ENCODE measurements at places on chromosomes 16 and 17. TPM values are rescaled to one million over a fixed set of nuclear protein-coding genes. Genes with fewer than 3 reads are reported as not detected.

DNA sequence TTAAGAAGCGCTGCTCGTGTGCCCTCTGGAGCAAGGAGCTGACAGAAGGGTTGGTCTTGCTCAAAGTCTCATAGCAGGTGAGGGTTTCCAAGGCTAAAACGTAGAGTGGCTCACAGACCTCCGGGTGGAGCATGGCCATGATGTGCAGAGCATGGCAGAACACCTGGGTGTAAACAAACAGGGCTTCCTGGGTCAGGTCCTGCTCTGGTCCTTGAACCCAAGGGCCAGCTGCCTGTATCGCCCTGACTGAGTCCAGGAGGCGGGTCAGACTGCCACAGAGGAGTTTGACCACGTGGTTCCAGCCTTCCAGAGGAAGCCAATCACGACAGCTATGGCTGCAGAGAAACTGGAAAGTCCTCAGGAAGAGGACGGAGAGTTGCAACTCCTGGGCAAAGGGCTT, 7.1 kb downstream of the GEMIN4 start:
- DNase-seq = no peak

DNA sequence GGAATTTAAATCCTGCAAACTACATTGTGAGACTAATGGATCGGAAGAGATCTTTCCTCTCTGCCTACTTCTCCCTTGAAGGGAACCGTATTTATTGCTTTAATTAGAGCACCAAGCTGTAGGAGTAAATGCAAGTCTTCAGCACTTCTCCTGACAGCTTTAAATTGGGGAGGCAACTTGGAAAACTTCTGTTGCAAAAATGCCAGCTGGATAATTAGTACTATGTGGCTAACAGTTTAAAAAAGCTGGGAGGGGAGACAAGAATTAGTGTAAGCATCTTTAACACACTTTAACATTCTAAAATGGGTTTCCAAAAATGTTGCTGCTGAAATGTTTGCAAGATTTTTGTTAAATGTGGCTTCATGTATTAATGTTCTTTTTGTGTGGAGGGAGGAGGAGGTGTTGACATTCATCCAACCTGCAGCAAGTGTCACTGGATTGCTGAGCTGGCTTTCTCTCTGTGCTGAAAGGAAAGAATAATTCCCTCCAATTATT, 108.5 kb downstream of the PCTP start:
- no peak for DNase-seq

DNA sequence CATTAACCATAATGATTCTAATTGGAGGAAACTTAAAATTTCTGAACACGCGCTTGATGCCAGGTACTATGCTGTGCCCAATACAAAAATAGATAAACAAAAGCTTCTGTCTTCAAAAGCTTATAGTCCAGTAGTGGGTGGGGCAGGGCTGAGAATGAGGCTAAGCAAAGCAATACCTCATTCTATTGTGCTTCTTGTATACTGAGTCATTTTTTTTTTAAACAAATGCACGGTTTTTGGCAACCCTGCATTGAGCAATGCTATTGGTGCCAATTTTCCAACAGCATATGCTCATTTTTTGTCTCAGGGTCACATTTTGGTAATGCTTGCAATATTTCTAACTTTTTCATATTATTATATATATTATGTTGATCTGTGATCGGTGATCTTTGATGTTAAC, 34.7 kb upstream of the HNF1B start:
- no peak for DNase-seq

Gene OR3A1
- total RNA-seq = 0.81 TPM

Gene HYDIN
- total RNA-seq = 6.2 TPM

Gene TUBB3
- 9.5 TPM for total RNA-seq

DNA sequence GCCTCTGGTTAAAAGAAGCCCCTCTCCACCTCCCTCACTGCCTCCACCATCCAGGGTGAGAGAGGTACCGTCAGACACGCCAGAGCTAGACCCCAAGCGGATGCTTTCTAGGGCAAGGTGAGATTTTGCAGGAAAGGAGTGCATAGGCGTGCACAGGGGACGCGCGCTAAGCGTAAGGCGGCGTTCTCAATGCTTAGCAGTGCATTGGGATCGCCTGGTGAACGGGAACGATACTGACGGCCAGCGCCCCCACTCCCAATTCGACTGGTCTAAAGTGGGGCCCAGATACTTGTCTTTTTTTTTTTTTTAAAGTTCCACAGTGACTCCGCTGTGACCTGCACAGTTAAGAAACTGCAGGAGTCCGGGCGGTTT, 57.9 kb upstream of the CREBBP start:
- DNase-seq = no peak

GRCh38 chr16:85759631-85760419, 8.9 kb upstream of the C16orf74 start:
- DNase-seq = no peak

DNA sequence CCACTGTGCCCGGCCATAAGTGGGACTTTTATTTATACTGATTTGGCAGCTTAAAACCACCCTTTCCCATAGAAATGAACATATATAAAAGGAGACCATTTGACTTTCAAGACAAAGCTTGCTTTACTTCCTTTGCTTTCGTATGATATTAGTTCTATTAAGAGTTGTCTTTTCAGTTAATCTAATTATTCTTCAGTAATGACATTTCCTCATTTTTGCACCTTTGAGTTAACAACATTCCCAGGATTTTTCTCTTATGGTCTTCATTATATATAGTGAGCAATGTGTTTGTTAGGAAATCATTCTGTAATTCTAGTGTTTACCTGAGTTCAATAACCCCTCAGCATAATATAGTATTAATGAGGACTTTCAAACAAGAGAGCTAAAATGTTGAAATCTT, 173.8 kb downstream of the MAP2K6 start:
- no peak for DNase-seq

Gene FOXO3B
- total RNA-seq = 7.9 TPM

DNA sequence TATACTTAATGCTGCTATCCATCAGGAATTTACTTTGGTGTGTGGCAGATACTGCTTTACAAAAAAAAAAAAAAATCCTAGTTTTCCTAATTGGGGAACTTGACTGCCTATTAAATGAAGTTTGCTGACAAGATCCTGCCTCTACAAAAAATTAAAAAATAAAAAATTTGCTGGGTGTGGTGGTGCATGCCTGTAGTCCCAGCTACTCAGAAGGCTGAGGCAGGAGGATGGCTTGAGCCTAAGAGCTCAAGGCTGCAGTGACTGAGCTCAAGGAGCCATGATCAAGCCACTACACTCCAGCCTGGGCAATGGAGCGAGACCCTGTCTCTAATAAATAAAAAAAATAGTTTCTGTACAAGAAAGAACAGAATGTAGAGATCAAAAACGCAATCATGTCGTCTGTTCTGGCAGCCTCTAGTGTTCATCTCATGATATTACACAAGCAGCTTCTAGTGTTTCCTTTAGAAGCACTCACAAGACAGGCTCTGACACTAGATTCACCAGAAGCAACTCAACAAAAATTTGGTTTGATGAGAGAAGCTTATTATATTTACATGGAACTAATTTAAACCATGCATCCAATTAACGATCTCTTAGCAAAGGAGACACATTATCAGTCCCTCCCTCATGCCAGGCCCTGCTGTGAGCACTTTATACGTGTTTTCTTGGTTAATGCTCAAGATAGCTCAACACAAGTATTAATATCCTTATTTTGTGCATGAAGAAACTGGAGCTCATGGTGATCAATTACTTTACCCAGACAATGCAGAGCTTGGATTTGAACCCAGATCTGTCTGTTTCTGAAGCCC, 6.8 kb upstream of the KRTAP17-1 start:
- no peak for DNase-seq

DNA sequence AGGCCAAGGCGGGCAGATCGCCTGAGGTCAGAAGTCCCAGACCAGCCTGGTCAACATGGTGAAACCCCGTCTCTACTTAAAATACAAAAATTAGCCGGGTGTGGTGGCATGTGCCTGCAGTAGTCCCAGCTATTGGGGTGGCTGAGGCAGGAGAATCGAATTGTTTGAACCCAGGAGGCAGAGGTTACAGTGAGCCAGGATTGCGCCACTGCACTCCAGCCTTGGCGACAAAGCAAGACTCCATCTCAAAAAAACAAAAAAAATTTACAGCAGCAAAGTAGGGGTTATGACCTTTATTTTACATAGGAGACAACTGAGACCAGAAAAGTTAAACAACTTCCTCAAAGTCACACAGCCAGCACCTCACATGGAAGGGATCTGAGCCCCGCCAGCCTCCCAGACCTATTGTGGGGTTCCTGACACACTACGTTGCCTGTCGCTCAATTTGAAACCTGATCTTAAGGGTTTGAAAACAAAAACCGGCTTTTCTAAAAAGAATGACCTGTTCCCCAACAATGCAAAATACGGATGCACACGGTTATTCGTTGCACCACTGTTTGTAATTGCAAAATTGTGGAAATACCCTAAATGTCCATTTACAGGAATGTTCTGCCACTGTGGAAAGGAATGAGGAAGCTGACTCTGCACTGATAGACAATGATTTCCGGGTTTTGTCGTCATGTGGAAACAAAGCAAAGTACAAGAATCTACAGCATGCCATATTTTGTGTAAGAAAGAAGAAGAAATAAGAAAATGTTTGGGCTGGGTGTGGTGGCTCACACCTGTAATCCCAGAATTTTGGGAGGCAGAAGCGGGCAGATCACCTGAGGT, 77.2 kb downstream of the CNGB1 start:
- DNase-seq = peak; percentile 43

GRCh38 chr17:76473541-76473985, 6.2 kb downstream of the AANAT start:
- DNase-seq = no peak

Gene CDRT15
- not detected for total RNA-seq

GRCh38 chr17:40664582-40665333, at the start of gene KRT222:
Gene KRT222 (minus strand): TSS chr17:40665177. CDS start chr17:40665099, 78 bp downstream.
- no peak for DNase-seq

GRCh38 chr17:50536683-50537646, 4.4 kb downstream of the EPN3 start:
- DNase-seq = no peak

- no peak for DNase-seq
Measured at GRCh38 chr17:8109661-8110455, 8.5 kb downstream of the ALOXE3 start.

- DNase-seq = no peak
Measured at GRCh38 chr17:47201166-47201565, 8.0 kb upstream of the MYL4 start.

Gene TBC1D3H
- not detected for total RNA-seq

DNA sequence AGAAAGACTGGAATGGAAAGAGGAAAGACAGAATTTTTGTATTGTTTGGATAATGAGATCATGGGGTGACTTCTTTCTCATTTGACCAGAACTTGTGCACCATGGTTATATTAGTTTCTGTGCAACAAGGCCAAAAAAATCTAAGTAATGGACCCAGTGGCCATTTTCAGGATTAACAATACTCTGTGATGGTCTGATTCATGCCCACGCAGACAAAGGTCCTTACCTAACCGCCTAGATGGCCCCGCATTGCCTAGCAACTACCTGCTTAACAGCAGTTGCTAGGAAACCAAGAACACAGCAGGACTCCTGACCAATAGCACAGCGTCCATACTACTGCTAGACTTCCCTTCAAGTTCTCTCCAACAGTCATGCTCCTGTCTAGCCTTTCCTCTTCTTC, 22.4 kb downstream of the MIS12 start:
- no peak for DNase-seq

- no peak for DNase-seq
Measured at GRCh38 chr17:71926746-71927398, 193.9 kb upstream of the SOX9 start.

GRCh38 chr17:82089723-82090548, 8.1 kb downstream of the FASN start:
- no peak for DNase-seq

DNA sequence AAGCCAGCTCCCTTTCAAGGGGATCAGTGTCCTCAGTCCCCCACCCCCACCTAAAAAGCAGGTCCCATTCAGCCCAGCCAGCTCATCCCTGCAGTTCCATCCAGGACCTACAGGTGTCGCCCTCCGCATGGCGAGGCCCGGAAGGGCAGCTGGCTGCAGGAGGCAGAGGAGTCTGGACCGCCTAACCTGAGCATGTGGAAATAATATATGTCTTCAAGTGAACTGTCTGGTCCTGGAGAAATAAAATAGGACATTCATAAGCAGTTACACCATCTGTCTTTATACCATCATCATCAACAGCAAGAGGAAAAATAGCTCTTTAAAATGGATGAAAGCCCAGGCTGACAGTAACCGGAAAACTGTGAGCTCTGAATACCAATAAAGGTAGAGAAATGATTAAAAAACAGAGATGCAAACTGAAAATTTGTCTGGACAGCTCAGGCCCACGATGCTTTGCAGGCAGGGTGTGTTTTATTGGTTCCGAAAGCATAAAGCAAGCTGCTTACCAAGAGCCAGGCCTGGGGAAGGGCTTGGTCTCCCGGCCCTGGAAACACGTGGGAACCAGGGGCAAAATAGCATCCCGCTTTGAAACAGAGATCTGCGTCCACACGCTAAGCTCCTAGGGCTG, 215.2 kb downstream of the ZFHX3 start:
- peak; percentile 85 for DNase-seq

- DNase-seq = no peak
Measured at GRCh38 chr17:57375770-57376225, 119.5 kb downstream of the MSI2 start.

DNA sequence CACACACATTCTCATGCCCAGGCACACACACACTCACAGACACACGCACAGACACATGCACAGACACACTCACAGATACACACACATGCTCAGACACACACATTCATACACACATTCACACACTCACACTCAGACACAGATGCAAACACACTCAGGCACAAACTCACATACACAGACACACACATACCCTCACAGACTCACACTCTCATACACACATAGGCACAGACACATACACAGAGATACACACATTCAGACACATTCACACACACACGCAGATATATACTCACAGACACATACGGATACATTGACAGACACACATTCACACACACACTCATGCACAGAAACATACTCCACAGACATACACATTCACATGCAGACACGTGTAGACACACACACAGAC, 89.6 kb downstream of the RBFOX3 start:
- no peak for DNase-seq

DNA sequence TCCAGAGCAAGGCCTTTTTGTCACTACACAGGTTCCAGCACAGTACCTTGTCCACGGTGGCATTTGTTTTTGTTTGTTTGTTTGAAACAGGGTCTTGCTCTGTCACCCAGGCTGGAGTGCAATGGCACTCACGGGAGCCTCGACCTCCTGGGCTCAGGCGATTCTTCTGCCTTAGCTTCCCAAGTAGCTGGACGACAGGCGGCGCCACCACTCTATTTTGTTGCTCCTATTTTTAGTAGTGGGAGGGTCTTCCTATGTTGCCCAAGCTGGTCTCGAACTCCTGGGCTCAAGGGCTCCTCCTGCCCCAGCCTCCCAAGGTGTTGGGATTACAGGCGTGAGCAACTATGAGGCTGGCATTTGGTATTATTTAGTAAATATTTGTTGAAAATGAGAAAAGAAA, 10.3 kb downstream of the MRC2 start:
- no peak for DNase-seq

GRCh38 chr16:66254751-66255150, 111.7 kb upstream of the CDH5 start:
- DNase-seq = no peak

DNA sequence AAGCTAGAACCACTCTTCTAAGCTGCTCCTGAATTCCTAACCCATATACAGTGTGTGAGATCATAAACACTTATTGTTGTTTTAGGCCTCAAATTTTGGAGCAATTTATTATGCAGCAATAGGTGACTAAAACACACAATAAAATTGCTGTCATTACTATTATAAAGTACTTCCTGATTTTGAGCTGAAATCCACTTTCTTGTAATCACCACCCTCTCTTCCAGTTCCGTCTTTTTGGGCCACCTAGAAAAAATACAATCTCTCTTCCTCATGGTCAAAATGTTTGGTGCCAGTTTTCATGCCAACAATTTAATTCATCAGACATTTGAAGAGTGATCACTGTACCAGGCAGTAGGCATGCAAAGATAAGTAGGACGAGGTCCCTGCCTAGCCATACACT, 43.3 kb upstream of the NF1 start:
- no peak for DNase-seq

Gene C17orf78
- total RNA-seq = not detected
